ENCODE measurements at places on chromosomes 13 and 19.

DNA sequence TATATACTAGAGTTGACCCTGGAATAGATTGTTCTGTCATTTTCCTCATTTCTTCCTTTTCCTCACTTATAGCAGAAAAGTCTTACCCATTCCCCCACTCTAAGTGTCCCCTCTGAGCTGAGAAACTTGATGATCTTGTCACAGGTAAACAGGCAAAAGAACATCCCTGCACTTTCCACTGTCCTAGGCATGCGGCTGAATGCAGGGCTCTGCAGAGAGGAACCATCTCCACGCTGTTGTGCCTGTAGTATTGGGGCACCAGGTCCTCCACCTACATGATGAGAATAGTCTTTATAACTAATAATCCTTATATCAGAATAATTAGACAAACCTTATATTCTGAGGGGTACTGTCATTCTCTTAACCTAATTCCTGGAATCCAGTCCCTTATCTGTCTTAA is 211.3 kb downstream of the RBM26 start:
- no peak for DNase-seq

GRCh38 chr19:413756-414420 is 4.9 kb upstream of the C2CD4C start:
- DNase-seq, result no peak

DNA sequence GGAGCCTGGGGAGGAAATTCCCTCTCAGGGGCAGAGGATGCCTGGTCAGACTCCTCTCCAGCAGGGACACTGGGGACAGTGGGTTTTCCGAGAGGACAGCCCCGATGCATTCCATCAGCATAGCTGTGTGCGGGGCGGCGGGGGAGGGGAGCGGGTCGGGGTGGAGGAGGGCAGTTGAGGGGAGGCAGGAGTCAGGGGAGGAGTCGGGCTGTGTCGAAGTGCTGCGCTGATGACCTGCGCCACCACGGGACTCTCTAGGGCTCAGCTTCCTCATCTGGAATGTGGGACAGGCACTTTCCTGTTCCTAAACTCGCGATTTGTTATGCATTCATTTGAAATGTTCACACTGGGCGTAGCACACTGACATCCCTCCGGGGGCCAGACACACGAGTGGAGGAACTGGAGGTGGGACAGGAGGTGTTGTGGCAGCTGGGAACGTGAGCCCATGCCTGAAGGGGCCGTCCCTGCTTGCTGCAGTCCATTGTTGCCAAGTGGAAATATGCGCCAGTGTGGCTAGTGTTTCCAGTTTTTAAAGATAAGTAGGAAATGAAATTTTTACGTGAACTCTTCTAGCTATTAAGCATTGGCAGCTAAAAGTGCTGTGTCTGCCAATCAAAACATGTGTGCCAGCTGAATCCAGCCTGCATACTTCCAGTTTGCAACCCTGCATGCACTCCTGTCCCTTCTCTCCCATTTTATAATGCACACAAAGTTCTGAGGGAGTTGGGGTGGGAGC is 43.3 kb downstream of the FLT1 start:
- DNase-seq, result no peak

GRCh38 chr13:59459972-59460371 is 703.8 kb downstream of the DIAPH3 start:
- DNase-seq, result no peak

DNA sequence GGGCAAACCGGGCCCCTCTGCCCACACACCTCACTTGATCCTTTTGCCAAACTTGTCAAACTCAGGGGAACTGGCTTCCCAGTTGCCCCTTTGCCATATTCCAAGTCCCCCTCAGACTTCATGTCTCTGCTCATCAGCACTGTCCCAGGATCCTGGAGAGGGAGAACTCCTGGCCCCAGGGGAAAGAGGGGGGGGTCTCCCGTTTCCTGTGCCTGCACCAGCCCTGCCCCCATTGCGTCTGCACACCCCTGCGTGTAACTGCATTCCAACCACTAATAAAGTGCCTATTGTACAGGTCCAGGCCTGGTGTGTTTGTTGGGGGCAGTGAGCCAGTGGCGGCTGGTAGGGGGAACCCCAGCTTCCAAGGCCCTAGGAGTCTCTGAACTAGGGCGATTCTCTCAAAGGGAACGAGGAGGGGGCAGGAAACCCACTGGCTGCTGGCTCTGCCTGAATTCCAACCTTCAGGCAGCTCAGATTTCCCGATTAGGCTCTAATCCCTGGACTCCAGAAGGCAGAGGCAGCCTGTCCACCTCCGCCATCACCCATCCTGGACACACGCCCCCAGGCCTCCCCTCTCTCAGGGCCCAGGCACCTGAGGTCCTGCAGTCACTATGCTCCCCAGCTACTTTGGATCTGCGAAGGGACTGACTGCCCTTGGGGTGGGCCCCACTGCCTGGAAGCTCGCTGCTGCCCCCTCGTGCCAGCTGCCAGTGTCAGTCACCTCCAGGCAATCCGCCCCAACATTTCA is 9.7 kb upstream of the ILF3 start:
- no peak for DNase-seq

DNA sequence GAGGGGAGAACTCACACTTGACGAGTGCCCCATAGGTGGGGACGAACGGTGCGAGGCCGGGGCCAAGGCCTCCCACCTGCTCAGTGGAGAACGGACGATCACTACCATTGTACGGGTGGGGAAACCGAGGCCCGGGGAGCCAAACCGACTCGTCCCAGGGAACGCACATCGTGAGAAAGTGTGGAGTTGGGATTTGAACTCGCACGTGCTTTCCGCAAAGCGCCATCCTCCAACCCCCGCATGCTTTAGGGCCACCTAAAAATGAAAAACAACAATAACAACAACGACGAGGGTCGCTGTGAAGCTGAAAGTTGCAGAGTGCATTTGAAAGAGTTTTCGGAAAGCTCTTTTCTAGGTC is 458 bp downstream of the ARHGEF1 start:
- DNase-seq, result no peak

GRCh38 chr19:12453495-12453894 is 12.7 kb upstream of the ZNF443 start:
- DNase-seq, result no peak

DNA sequence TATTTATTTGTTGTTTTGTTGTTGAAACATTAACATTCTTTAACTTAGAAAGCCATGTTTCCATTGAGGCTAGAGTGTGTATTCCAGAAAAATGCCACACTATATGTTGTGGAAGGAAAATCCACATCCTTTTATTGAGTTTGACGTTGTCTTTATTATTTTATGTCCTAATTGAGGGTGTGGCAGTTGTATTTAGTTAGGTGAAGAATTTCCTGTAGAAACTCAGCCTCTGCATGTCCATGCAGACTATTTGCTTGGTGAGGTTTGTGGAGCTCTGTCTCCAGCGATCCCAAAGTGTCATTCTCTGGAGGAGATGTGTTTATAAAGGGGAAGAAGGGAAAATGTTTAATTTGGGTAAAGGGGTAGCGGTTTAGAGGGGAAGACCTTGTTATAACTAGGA is 46.6 kb downstream of the AKAP11 start:
- DNase-seq, result no peak

DNA sequence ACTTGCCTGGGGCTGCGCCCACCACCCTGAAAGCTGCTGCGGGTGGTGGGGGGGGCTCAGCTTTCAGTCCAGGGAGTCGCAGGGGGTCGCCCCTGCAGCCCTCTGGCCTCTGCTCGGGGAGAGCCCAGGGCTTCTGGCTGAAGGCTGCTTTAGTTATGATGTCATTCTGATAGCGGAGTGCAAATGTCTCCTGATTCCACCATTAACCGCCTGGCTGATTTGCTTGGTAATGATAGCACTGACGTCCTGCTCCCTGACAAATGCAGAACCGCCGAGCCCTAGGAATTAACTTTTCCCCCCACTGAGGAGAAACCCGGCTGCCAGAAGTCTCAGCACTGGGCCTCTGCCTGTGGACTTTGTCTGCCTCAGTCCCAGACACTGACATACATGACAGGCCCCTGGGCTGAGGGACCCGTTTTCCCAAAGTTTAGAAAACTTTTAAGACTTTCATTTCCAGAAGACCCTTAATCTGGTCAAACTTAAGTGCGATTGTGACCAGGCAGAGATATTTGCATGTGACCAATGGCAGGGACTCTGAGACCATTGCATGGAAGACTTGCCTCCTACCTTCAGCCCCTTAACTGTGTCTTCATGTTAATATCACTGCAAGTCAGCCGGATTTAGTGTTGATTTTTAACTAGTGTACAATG is 142.5 kb upstream of the ZNF536 start:
- DNase-seq, result no peak

Data from esophagus squamous epithelium (tissue), 5 donors.